ENCODE measurements at places on chromosomes 16 and 17.

DNA sequence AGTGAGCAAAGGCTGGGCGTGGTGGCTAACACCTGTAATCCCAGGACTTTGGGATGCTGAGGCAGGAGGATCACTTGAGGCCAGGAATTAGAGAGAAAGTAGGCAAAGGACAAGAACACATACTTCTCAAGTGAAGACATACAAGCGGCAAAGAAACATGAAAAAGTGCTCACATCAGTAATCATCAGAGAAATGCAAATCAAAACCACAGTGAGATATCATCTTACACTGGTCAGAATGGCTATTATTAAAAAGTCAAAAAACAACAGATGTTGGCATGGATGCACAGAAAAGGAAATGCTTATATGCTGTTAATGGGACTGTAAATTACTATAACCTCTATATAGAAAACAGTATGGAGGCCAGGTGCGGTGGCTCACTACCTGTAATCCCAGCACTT lies 12.2 kb upstream of the SLX4 start:
- no peak for DNase-seq

GRCh38 chr16:11986521-11987057 lies 10.1 kb downstream of the SNX29 start:
- DNase-seq: no peak

- DNase-seq: no peak
These were observed 130.3 kb upstream of the RBBP6 start for GRCh38 chr16:24409045-24409444.

DNA sequence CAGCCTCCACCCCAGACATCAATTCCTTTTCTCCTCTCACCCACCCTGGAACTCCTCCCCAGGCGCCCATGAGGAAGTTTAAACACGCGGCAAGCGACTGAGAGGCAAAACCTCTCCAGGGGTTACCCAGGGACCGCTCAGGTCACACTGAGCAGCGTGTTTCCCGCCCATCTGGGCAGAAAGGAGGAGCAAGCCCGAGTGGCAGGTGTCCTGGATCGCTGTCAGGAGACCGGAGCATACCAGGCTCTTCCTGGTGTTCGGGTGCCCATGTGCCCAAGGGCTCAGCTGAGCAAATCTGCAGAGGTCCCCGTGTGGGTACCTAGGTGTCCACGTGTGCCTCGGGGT lies 491 bp downstream of the SLC25A19 start:
- DNase-seq: no peak

- no peak for DNase-seq
These were observed 834.4 kb downstream of the KCNJ2 start for GRCh38 chr17:71003736-71004135.

- no peak for DNase-seq
These were observed 644.1 kb downstream of the WWOX start for GRCh38 chr16:78743556-78743955.

DNA sequence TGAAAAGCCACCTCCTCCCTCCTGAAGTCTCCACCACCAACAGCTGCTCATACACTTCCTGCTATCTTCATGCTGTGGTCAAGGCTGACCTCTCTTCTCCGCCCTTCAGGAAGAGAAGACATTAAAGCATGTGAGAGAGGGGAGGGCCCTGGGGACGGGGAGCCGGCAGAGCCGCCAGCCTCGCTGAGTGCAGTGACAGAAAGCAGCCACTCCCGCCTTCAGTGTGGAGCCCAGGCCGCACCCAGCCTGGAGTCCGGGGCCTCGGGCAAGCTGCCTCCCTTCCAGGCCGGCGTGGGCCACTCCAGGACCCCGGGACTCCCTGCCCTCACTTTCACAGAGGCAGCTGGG lies 94.7 kb upstream of the TNRC6C start:
- no peak for DNase-seq

DNA sequence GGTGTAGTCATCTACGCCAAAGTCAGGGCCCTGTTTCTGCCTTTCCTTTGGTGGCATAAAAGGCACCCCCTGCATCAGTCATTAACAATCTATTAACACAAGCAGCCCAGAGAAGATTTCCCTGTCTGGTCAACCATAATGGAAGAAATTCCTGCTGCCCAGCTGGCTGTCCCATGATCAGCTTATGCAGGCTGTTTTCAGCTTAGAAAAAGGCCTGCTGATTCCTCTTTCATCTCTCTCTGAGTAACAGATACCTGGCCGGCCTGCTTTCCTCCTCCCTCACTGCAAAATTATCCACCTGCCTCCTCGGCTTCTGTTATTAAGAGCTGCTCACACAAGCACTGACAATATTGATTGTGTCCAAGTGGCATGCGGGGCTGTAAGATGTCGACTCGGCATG lies 70.3 kb upstream of the MMP2 start:
- no peak for DNase-seq

DNA sequence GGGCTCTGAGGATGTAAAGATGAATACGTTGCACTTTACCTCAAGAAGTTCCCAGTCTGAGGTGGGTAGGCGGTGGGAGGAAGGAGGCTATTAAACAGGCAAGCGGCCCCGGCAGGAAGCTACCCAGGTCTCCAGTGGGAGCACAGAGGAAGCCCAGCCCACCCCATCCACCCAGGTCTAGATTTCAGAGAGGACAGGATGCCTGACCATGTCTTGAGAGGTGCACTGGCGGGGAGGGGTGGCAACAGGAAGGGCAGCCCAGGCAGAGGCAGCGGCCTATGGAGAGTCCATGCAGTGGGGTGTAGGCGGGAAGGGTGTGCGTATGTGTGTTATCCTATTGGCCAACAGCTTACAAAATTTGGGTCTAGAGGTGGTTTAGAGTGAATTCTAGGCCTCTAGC lies 13.9 kb downstream of the SARM1 start:
- DNase-seq: no peak

GRCh38 chr17:61285526-61286320 lies 113.9 kb upstream of the TBX2 start:
- DNase-seq: no peak

- no peak for DNase-seq
These were observed 115.4 kb downstream of the SALL1 start for GRCh38 chr16:51035711-51036110.

DNA sequence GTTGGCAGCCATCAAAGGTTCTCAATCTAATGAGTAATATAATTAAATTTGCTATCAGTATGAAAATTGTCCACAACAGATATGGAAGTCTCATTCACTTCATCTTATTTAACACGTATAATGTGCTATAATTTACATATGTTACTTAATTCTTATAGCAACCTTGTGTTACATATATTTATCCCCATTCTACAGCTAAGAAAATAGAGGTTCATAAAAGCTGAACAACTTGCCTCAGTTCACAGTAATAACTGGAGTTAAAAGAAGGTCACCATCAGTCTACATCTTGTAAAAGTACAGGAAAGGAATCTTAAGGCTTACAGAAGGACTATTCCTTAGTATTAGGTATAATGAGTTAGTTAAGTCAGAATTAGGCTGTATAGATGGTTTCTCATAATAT lies 27.9 kb downstream of the STXBP4 start:
- DNase-seq: no peak

- DNase-seq: no peak
These were observed 568.8 kb upstream of the C16orf82 start for GRCh38 chr16:26497896-26498295.

DNA sequence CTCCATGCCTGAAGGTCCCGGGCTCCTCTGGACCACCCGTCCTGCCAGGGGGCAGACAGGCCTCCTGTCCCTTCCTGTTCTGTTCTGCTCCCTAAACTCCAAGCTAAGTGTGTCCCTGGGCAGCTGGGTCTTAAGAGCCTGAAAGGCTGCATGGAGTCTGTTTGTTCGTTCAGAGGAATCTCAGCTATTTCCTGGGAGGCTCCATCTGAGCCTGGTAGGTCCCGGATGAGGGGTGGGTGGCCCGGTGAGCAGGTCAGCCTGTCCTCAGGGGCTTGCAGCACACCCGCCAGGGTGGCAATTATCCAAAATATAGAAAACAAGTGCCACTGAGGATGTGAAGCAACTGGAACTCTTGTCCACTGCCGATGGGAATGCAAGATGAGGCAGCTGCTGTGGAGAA lies 12.6 kb downstream of the ACTG1 start:
- no peak for DNase-seq

DNA sequence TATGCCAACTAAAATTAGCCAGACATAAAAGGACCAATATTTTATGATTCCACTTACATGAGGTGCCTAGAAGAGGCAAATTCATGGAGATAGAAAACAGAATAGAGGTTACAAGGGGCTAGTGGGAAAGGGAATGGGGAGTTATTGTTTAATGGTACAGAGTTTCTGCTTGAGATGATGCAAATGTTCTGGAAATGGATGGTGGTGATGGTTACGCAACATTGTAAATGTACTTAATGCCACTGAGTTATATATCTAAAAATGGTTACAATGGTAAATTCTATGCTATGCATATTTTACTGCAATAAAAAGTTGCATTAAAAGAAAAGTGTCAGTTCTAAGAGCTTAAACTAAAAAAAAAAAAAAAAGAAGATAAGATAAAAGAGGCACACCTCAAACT lies 17.9 kb downstream of the MT1X start:
- no peak for DNase-seq

GRCh38 chr17:75517297-75517865 lies 1.1 kb downstream of the TSEN54 start:
- no peak for DNase-seq

- peak; percentile 53 for DNase-seq
These were observed 51.8 kb downstream of the SMPD3 start for GRCh38 chr16:68396481-68396880.

- DNase-seq: no peak
These were observed 2.9 kb upstream of the SRCIN1 start for GRCh38 chr17:38608648-38609047.

DNA sequence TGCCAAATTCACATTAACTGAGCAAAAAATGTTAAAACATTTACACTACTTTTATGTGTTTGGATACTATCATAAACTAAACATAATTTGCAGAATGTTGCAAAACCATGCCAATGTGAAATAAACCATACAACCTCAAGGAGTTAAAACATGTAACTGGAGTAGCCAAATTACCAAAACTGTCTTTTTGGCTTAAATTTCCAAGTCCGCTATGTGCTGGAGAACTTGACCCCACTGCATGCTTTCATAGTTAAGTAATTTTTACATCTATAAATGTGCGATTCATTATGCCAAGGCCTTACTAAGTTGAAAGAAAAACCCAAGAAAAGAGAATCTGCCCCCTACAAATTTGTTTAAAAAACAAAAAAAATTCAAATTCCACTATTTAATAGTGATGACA lies 28.2 kb downstream of the BRD7 start:
- no peak for DNase-seq

GRCh38 chr17:8904686-8905085 lies 37.2 kb upstream of the PIK3R6 start:
- no peak for DNase-seq

GRCh38 chr16:15553313-15554088 lies 89.5 kb downstream of the MARF1 start:
- no peak for DNase-seq

DNA sequence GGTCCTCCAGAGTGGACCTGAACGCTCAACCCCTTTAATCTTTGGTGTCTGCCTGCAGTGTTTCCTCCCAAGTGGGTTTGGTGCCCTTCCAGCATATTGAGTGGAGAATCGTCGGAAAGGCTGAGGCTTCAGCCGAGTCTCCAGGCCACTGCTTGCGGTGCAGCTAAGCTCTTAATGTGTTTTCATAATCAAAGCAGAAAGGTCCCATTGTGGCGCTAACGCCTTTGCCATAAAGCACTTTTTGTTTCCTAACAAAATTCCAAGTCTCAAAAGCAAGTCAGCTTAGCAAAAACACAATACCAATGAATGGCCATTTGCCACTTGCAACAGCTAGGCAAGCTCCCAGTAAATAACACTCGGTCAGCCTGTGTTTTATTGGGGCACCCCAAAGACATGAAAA lies 57.6 kb downstream of the KSR1 start:
- no peak for DNase-seq

DNA sequence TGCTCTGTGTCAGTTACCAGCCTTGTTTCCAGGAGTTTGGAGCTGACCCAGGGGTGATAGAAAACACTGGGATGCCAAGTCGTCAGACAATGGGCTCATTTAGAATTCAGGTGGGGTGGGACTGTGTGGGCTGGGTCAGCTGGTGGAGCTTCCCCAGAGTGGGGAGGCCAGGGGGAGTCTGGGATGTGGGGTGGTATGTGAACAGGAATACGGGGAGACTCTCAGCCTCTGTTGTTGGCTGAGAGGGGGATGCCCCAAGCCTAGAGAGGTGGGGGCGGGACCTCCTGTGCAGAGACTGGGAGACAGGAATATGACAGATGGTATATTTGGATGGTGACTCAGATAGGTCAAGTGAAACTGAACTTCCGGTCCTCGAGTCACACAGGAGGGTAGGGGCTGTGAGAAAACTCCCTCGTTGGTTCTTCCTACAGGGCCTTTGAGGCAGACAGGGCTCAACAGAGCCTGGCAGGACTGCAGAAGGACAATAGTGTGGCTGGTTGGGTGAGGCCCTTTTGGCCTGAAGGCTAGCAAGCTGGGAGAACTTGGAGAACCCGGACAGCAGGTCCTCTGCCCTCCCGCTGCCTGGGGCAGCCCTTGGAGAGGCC lies 23.7 kb downstream of the CDH1 start:
- no peak for DNase-seq

GRCh38 chr17:75693500-75694481 lies 26.7 kb downstream of the SAP30BP start:
- no peak for DNase-seq

DNA sequence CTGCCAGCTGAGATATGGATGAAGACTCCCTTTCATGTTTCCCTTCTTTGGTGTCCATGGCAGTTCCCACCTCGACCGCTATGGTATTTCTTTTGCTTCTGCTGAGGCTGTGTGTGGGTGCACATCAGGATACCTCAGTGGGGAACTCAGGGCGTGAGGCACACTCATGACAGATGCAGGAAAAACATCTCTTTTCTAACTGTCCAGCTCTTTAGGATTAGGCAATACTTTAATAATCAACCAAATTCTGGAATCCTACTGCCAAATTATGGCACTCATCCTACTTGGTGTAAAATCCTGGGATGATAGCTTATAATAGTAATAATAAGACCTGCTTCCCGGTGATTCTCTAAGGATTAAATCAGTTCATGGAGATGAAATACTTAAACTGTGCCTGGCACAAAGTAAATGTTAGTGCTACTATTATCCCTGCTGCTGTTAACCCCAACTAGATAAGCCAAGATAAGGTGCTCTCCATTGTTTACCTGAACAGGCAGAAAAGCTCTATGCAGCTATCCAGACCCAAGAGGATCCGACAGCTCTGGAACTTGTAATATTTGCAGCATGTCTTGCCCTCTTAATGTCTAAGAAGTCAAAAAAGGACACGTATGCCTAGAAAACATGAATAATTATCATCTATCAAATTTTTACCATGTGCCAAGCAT lies 543.3 kb downstream of the WWOX start:
- no peak for DNase-seq

DNA sequence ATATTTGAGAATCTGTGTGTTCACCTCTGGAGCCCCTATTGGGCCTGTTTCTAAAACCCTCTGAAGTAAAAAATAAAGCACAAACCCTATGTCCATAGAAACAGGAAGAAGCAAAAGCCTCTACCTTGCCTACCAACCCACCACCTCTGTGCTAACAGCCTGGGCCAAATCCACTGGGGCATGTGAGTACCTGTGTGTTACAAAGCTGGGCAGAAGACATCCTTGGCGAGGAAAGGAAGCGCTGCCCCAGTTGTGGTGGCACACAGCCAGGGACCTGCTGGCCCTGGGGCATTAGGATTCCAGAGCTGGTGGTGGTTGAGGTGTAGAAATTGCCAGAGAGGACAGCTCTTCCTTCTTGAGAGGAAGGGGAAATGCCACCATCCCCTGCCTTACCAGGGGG lies 30.0 kb downstream of the MYO18A start:
- no peak for DNase-seq

All from activated CD8-positive, alpha-beta memory T cell treated with anti-CD3 and anti-CD28 coated beads, Interleukin-2, amount 50 U/mL, for 4 hours (primary cell).